ENCODE measurements at places on chromosomes 2 and 18.

DNA sequence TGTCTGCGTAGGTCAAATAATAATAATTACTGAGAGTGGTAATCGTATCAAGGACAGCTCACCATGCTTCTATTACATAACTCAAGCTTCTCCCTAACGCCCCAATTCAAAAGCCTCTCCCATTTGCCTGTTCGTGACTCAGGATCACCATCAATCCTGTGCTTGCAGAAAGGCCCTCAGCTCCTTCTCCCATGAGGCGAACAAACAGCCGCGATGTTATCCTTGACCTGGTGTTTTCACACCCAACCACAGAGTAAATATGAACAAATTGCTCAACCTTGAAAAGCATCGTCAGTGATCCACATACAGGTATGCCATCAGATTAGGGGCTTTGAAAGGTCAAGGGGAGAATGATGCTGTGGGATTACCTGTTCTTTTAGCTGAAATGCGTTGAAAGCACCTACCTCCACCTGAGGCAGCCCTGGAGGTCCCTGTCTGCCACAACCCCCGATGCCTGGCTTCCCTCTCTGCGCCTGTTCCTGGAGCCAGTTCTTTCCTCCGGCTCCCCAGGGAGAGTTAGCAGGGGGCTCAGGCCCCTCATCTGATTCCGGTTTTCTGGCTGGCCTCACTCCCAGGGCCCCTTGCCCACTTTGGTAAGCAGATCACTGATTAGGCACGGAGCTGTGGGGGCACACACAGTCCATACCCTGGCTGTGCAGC lies 39.1 kb upstream of the ODC1 start:
- no peak for DNase-seq

DNA sequence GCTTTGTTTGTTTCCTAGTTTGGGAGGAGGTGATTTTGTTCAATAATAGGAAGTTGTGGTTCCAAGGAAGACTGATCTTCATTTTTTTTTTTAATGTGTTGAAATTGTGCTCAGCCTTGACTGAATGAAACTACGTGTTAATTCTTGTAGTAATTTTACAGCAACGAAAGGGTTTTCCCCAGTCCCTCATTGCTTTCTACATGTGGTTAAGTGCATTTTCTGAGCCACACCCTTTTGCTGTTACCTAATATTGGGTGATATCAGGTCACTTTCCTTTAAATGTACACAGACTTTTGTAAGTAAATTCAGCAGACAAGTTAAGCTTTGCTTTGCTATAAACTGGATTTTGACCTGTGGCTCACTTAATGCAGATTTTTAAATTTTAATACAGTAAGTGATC lies 73.6 kb downstream of the OTX1 start:
- DNase-seq = no peak

- DNase-seq = no peak
Observed at GRCh38 chr2:49426996-49427395, 272.7 kb upstream of the FSHR start.

GRCh38 chr2:219595256-219595655 lies 2.4 kb upstream of the STK11IP start:
- peak; percentile 42 for DNase-seq

GRCh38 chr2:9519250-9519649 lies 36.4 kb downstream of the ADAM17 start:
- DNase-seq = no peak

GRCh38 chr2:230640540-230641011 lies 72.1 kb upstream of the CAB39 start:
- DNase-seq = peak; percentile 18

All from adipocyte (in vitro differentiated cells).